ENCODE measurements at places on chromosomes 13 and 19.

DNA sequence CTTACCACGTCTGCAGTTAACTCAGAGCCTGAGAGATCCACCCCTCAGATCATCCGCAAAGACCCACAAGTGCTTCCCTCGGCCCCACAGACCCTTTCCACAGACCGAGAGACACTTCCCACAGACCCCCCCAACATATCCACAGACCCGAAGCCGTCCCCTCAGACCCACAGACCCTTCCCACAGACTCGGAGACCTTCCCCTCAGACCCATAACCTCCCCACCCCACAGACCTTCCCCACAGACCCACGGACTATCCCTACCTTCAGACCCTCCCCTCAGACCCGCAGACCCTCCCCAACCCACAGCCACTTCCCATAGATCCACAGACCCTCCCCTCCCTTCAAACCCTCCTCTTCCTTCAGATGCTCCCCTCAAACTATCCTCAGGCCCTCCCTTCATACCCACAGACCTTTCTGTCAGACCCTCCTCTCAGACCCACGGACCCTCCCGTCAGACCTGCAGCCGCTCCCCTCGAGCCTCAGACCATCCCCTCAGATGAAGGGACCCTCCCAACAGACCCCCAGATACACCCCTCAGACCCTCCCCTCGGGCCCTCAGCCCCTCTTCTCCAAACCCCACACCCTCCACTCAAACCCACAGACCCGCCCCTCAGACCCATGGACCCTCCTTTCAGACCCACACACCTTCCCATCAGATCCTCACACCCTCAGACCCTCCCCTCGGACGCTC, 20.1 kb upstream of the TFDP1 start:
- no peak for DNase-seq

DNA sequence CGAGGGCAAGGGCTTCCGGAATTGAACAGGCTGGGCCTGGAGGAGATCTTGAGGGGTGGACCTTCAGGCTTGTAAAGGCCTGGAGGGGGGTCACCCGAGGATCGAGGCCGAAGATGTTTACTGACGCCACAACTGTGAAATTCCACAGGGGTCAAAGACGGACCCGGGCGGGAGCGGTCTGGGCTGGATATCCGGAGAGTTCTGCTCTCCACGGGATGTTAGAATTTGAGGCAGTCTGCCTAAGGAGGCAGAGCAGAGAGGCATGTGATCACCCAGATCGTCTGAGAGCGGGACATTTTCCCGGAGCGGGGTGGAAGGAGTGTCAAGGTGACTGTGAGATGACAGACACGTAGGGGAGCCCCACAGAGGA, 13.2 kb downstream of the KLHL26 start:
- no peak for DNase-seq

GRCh38 chr19:35722461-35722860, 4.7 kb downstream of the KMT2B start:
- no peak for DNase-seq

DNA sequence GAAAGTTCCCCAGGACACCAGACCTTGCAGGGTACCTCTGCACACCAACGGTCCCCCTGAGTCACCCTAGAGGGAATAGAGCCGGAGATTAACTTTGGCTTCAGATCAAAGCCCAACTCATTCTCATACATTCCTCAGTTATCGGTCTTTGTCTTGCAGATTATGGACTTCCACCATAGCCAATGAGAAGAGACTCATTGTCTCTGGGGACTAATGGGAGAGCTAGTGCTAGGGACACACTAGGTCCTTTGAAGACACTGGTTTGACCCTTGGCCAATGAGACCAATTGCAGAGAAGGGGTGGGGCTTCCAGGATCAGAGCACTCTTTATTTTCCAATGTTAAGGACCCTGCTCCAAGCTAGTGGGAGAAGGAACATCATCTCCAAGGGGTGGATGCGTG, 6.1 kb downstream of the KLK7 start:
- no peak for DNase-seq

DNA sequence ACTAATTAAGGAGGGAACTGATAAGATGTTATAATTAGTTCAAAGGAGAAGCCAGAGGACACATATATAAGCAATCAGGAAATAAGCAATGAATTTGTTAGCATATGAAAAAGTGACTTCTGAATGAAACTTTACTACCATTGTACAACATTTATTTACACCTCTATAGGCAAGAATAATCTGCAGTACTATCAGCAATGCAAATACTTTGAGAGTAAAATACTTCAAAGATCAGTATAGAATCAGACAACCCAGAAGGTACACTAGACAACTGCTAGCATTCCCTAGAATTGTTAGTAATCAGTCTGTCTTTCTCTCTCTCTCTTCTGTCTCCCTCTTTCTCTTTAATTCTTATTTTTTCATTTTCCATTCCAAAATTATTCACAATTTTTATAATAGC, 196.8 kb upstream of the ATXN8OS start:
- no peak for DNase-seq

DNA sequence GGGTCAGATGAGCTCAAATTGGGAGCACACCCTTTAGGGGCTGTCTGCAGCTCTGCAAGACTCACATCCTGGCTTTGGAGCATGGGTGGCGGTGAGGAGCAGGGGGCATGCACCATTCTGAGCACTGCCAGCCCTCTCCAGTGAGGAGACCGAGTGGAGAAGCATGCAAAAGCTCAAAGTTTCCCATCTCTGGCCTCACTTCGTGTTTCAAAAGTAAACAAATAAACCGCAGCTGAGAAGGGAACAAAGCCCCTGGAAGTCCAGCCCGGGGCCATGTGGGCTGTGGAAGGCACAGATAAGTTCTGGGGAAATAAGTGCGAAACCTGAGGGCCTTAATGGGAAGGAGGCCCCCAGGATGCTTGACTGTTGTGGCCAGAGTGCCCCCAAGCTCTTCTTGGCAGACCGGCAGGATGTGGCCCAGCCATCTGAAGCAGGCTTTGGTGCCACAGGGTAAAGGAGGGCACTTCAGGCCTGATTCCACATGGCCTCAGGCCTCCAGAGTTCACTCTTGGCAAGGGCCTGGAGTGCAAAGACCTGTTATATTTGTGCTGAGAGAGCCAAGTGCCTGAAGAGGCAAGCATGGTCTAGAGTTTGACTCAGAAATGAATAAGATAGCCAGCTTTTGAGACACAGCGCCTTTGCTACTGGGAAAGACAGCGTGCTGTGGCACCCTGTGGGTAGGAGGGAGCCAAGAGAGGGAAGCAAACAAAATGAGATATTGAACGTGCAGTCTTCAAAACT, 1.2 kb downstream of the MEDAG start:
- no peak for DNase-seq
